CD4-positive, alpha-beta T cell treated with Interleukin-6 at 100 ng/mL for 8 hours (primary cell): ENCODE measurements at places on chromosomes 1 and 21.

DNA sequence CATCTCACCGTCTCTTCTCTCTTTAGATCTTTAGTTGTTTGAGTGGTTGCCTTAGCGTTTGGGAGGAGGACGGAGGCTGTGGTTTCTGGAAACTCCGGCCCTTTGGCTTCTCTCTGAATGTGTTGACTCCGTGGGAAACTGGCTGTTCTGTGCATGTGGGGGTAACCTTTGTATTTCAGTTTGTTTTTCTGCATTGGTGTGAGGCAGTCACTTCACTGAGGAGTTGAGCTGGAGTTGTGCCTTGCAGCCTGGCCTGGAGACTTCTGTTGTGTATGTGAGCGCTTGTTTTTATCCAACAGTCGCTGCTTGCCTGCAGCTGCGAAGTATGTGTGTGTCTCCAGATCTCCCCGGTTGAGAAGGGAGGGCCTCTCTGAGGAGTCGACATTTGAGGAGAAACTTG, 33.6 kb downstream of the CLDN14 start:
- DNase-seq = no peak

DNA sequence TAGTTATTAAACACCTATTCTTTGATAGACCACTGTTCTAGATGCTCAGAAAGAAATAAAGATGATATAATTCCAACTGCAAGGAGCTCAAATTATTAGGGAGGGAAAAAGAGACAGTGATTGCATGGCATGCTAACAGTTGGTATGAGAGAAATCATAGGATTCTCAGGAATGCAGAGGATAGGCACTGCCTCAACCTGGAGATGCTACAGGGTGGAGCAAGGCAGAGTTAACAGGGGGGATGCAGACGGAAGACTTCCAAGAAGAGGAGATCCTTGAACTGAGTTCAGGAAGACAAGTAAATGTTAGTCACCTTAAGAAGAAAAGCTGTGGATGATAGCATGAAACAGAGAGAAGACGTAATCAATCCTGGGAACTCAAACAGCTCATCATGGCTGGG, 123.7 kb downstream of the DAB1 start:
- DNase-seq = no peak

- no peak for DNase-seq
These were observed at the start of gene PLA2G2F for GRCh38 chr1:20138961-20139550. Gene PLA2G2F, plus strand, starts transcription at chr1:20139323. Its CDS starts 105 bp downstream, at chr1:20139428.

GRCh38 chr1:43464681-43465504, 11.2 kb upstream of the HYI start:
- DNase-seq = no peak
